NB4 (cell line): ENCODE measurements at places on chromosomes 11 and 22.

GRCh38 chr22:48779211-48779643 is 1048.4 kb downstream of the BRD1 start:
- DNase-seq: no peak

GRCh38 chr11:15539645-15540044 is 424.9 kb downstream of the INSC start:
- no peak for DNase-seq

GRCh38 chr11:46026606-46027293 is 94.5 kb downstream of the PHF21A start:
- no peak for DNase-seq

- DNase-seq: peak; percentile 81
Observed at GRCh38 chr11:123020968-123021367, 39.3 kb upstream of the BSX start.

GRCh38 chr22:19816372-19817119 is 38.1 kb downstream of the GNB1L start:
- DNase-seq: no peak

DNA sequence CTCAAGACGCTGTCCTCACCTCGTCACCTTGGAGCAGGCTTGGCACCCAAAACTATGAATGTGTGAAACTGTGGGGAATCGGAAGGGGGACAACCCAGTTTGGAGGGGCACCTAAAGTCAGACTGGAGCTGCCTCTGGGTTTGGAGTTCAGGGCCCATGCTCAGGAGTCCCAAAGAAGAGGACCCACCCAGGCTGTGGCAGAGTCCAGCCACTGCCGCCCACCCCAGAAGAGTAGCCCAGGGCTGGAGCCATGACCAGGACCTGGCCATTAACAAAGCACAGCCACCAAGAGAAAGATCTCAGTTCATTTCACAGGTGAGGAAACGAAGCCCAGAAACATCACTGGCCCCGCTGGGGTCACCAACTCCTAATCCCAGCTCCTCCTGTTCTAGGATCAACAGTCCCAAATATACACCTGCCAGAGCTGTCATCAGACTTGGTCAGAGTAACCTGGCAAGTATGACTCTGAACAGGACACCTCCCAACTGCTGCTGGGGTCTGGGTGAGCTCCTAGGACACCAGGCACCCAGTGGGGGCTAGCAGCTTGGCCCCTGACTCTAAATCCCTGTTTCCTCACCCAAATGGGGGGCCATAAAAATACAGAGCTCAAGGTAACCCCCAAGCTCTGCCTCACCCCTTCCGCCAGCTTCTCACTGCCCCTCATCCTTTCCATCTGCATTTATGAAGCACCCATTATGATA is 2.7 kb downstream of the RAB3IL1 start:
- DNase-seq: no peak

GRCh38 chr11:104372111-104372510 is 208.2 kb upstream of the PDGFD start:
- DNase-seq: no peak

GRCh38 chr11:85967457-85967856 is 101.4 kb downstream of the PICALM start:
- no peak for DNase-seq

- no peak for DNase-seq
Observed at GRCh38 chr11:70108250-70108649, 30.1 kb downstream of the ANO1 start.

DNA sequence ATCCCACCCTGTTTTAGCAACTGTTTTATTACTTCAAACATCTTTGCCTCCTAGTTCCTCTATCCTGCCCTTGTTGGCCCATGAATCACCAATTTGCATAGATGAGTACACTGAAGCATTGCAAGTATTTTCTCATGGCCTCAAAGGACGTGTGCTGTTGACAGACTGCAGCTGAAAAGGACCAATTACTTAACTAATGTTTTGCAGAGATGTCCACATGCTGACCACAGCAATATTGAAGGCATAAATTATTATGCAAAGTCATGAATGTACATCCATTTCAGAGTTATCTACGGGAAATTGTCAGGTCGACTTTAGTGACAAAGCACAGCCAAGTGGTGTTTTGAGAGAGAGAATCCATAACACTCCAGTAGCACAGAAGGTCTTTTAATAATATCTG is 64.8 kb downstream of the CADM1 start:
- no peak for DNase-seq

DNA sequence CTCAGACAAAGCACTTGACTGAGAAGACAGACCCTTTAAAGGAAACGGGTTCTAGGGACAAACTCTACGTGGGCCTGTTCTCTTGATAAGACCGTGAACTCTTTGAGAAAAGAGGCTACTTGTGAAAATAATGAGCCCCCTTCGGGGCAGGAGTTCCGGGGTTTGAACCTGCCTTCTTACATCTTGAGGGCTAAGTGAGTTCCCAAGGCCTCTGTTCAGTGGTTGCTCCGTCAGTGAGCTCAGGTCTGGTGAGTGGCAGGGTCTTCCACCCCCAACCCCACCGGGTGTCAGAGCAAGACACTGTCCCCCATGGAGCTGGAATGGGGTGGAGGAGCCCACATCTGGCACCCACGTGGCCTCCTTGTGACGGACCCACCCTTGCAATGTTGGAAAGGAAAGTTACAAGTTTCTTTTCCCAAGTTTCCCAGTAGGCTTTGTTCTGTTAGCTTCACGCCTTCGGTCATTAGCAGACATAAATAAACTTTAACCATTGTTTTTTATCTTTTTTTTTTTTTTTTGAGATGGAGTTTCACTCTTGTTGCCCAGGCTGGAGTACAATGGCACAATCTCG is 6.3 kb upstream of the SAMM50 start:
- no peak for DNase-seq

- peak; percentile 85 for DNase-seq
Observed at GRCh38 chr11:102448869-102449224, 3.7 kb downstream of the TMEM123 start.

DNA sequence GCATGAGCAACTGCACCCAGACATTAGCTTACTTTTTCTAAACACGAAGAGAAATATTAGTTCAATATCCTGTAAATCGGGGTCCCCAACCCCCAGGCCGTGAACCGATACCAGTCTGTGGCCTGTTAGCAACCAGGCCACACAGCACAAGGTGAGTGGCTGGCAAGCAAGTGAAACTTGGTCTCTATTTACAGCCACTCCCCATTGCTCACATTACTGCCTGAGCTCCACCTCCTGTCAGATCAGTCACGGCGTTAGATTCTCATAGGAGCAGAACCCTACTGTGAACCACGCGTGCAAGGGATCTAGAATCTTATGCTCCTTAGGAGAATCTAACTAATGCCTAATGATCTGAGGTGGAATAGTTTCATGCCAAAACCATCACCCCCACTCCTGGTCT is 27.8 kb upstream of the DEPDC7 start:
- no peak for DNase-seq

GRCh38 chr22:48797731-48798130 is 1029.9 kb downstream of the BRD1 start:
- DNase-seq: no peak

- peak; percentile 46 for DNase-seq
Observed at GRCh38 chr22:17734187-17734586, 40.1 kb downstream of the BID start.

GRCh38 chr11:120612513-120613263 is 101.1 kb downstream of the GRIK4 start:
- peak; percentile 44 for DNase-seq

DNA sequence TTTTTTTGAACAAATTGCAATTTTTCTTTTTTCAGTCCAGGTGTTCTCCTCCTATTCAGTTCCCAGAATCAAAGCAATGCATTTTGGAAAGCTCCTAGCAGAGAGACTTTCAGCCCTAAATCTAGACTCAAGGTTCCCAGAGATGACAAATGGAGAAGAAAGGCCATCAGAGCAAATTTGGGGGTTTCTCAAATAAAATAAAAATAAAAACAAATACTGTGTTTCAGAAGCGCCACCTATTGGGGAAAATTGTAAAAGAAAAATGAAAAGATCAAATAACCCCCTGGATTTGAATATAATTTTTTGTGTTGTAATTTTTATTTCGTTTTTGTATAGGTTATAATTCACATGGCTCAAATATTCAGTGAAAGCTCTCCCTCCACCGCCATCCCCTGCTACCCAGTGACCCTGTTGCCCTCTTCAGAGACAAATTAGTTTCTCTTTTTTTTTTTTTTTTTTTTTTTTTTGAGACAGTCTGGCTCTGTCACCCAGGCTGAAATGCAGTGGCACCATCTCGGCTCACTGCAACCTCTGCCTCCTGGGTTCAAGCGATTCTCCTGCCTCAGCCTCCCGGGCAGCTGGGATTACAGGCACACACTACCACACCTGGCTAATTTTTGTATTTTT is 6.2 kb upstream of the UBE4A start:
- DNase-seq: peak; percentile 62

GRCh38 chr22:45102896-45103420 is 60.8 kb upstream of the NUP50 start:
- DNase-seq: peak; percentile 35

GRCh38 chr11:134037046-134037908 is 31.6 kb upstream of the JAM3 start:
- peak; percentile 70 for DNase-seq

DNA sequence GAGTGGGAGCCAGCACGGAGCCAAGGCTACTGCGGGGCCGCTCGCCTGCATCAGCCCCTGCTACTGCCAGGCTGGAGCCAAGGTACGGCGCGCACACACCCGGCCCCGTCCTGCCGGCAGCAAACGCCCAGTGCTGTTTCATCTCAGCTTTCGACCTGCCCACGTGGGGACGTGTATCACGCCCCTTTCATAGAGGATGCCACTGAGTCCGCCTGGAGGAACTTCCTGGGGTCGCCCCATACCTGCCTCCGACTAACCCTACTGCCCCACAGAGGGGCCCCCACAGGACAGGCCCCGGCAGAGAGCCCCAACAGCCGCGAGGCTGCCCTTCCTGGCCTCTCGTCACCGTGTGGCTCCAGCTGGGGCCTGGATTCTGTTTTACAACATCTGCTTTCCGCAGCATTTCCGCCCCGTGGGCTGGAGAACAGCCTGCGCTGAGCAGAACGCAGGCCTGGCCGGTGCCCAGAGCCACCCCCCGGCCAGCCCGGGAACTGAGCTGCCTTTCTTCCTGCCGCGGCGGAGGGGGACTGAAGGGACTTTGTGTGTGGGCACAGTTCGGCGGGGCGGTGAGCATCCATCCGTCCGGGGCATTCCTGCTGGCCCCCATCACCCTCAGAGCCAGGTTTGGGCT is 22.9 kb upstream of the ARHGAP8 start:
- DNase-seq: peak; percentile 81

GRCh38 chr11:37078521-37078920 is 480.5 kb upstream of the RAG2 start:
- no peak for DNase-seq

- no peak for DNase-seq
Observed at GRCh38 chr22:29224859-29225410, 19.2 kb downstream of the EMID1 start.

DNA sequence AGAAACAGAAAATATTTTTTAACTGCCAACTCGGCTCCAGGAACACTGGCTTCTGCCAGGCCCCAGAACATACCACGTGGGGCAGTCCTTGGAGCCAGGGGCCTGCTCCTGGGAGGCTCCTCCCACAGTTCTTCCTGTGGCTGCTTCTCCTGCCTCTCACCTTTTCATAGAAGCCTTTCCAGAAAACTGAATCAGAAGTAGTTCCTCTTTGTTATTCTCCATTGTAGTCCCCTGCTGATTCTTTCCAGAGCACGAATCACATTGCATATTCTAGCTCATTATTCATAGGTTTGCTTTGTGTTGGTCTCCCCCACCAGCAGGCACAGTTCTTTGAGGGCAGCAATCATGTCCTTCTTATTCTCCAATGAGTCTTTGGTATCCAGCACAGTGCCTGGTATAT is 106.0 kb downstream of the EFCAB6 start:
- DNase-seq: no peak

- DNase-seq: no peak
Observed at GRCh38 chr22:41491374-41492100, 22.6 kb downstream of the ACO2 start.

DNA sequence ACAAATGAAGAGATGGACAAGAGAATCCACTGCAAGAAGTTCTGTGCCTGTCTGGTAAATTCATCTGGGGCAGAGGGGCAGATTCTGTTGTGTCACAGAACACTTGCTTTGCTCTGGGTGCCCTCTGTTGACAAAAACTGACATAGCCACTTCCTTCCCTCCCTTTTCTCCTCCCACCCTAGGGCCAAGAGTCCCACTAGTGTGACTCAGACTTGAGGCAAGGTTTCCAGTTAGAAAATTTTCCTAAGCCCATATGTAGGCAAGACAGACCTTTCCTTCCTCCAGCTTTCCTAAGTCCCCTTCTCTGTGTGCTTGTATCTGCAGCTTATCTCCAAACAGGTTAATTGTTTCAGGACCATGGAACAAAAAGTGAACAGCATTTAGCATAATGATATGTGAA is 106.8 kb downstream of the RBFOX2 start:
- DNase-seq: peak; percentile 81

GRCh38 chr22:35148866-35149548 is 83.0 kb downstream of the ISX start:
- no peak for DNase-seq

GRCh38 chr11:22699388-22699787 is 33.0 kb downstream of the GAS2 start:
- no peak for DNase-seq

GRCh38 chr11:112977755-112978154 is 16.5 kb downstream of the NCAM1 start:
- peak; percentile 95 for DNase-seq

DNA sequence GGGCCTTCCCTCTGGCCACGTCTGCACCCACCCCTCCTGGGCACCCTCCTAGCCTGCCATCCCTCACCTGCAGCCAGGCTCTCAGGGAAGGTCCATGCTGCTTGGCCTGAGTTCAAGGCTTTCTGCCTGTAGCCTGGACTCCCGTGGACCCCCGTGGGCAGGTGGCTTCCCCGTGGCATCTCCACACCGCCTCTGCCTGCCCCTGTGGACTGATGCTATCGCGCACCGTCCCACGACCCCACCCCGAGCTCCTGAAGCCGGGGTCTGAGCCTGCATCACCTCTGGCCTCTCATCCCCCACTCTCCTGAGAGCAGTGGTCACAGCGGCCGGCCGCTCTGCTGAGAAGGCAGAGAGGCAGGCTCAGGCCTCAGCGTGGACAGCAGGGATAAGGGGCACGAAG is 4.5 kb downstream of the IFITM5 start:
- DNase-seq: no peak

DNA sequence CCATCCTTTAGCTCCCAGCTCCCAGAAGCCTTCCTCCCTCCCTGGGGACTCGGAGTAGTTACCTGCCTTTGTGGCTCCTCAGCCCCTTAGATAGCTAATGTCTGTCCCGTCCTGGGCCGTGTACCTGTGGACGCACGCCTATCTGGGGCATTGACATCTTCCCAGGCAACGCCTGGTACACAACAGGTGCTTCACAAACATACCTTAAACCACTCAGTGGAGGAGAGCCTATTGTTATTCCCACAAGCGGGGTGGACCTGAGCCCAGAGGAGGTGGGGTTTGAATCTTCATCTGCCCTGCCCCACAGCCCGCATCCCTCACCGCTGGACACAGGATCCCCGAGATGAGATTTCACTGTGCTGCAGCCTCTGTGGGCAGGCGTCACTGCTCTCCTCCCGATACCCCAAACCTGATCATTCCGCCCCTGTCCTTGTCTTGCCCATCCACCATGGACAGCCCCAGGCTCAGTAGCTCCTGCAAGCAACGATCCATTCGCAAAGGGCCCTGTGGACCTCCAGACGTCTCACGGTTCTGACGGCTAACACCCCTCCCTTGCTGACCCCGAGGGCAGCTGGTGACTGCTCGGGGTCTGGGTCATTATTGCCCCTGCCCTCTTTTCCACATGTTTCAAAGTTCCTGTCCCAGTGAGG is 73.8 kb upstream of the SHISAL1 start:
- DNase-seq: no peak

GRCh38 chr11:115845872-115846271 is 341.7 kb upstream of the CADM1 start:
- no peak for DNase-seq
